ENCODE measurements at places on chromosomes 2 and 18.
A peak's percentile ranks its signal among the peaks of the same experiment; 100 is the strongest.

DNA sequence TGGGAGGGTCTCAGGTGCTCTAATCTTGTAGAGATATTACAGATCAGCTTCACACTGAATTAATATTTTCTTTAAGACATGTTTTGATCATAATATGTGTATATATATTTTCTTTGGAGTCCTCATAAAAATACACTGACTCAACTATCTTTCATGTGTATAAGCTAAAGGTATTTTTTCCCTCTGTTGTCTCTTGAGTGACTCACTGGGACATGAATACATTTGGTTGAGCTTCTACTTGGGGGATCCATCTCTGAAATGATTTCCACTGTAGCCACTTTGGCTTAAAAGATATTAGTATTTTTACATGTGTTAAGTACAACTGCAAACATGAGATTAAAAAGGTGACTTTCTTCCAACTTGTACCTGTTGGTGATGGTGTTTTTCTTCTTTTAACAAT lies 140.8 kb downstream of the TTN start:
- no peak for DNase-seq

- no peak for DNase-seq
Measured at GRCh38 chr18:41645589-41646360, 309.3 kb upstream of the PIK3C3 start.

DNA sequence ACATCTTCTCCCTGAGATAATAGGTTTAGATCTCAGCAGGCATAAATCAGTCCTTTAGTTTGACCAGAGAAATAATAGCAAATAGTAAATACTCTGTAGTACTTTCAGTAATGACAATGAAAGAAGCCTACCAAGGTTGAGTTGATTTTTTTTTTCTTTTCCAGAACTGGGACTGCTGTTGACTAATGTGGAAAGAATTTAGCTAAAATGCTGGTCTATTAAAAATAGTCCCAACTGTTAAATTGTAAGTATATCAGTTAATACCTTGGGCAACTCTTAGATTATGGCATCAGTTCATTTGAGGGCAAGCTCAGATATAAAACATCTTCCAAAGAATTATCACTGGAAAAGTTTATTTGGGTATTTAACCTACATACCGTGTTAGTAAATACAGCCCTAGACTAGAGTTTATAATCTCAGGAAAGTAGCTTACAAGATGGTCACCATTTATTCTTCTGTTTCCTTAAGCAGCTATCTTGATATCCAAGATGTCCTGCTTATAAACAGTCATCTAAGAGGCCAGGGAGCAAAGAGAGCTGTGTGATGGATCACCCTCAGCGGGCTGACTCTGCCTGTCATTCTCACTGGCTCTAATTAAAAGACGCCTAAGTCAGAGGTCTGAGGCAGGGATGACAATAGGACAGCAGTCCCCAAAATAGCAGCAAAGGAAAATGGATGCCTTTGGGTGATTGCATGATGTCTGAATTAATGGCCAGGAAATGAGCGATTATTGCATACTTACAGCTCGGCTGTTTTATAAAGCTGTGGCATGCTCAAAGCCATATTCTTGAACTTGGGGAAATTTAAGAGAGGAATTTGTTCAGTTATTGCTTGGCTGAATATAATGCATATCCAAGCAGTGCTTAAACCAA lies 121.3 kb downstream of the MTX2 start:
- no peak for DNase-seq

GRCh38 chr2:156903335-156903734 lies 354.2 kb upstream of the GALNT5 start:
- DNase-seq = no peak

- no peak for DNase-seq
Measured at GRCh38 chr2:223101340-223102039, 49.5 kb downstream of the KCNE4 start.

- DNase-seq = no peak
Measured at GRCh38 chr18:47801817-47802216, 128.6 kb downstream of the SMAD2 start.

DNA sequence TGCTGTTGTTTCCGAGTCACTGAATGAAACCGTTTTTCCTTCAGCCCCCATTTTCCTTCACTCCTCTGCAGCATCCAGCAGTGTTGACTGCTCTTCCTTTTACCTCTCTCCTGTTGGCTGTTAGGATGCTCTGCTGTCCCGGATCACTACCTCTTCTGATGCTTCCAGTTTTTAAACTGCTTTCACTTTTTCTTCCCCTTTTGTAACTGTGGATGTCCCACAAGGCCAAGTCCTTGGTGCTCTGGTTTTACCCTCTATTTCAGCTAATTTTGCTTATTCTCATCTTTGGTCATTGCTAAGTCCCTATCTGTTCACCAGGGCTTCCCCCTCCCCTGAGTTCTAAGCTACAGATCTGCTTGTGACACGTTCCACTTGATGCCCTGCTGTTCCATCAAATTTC lies 39.4 kb upstream of the MAP4K3 start:
- DNase-seq = no peak

GRCh38 chr2:132584976-132585817 lies 84.8 kb downstream of the LYPD1 start:
- DNase-seq = no peak

GRCh38 chr2:54725343-54726099 lies 2.1 kb downstream of the EML6 start:
- no peak for DNase-seq

GRCh38 chr2:220876080-220876824 lies 695.9 kb downstream of the EPHA4 start:
- DNase-seq = no peak

GRCh38 chr2:190486037-190486623 lies 48.4 kb downstream of the NEMP2 start:
- no peak for DNase-seq

- no peak for DNase-seq
Measured at GRCh38 chr18:26458526-26459232, 89.7 kb downstream of the KCTD1 start.

DNA sequence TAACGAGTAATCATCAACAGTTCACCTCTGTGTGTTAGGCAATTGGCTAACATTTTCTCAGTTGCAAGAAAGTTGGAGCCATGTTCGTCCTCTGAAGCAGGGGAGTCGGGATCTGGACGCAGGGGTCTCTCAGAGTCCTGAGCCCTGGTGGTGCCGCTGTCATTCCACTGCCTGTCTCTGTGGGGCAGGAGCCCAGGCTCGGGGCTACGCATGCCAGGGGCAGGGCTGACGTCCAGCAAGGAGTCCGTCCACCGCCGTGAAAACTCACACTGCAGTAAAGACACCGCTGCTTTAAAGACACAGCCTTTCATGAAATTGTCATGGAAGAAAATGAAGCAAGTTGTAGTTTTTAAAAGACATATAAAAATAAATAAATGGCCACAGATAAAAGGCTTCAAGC lies 571.1 kb upstream of the SOX11 start:
- DNase-seq = no peak

- DNase-seq = no peak
Measured at GRCh38 chr18:76855594-76855993, 33.2 kb downstream of the ZNF236 start.

GRCh38 chr2:96888072-96889011 lies 18.5 kb upstream of the SEMA4C start:
- peak; percentile 95 for DNase-seq

DNA sequence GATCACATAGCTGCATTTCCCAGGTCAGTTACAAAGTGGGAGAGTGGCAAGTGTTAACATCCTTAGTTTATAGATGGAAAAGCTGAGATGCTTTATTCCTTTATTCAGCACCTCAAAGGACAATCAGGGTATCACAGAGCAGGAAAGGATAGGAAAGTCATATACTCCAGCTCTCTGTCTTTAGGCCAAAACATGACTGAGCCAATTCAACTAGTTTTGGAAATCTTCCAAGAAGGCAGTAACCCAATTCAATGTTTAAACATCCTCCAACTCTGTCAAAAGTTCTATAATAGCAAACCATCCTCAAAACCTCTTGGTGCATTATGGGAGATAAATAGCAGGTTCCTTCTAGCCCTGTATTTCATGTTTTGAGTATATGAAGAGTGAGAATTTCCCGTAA lies 25.2 kb downstream of the CASP8 start:
- DNase-seq = no peak

- DNase-seq = no peak
Measured at GRCh38 chr2:226969417-226970080, 133.7 kb downstream of the RHBDD1 start.

- no peak for DNase-seq
Measured at GRCh38 chr18:60865801-60866200, 467.4 kb upstream of the CDH20 start.

- DNase-seq = peak; percentile 7
Measured at GRCh38 chr2:60641811-60642788, 88.6 kb upstream of the BCL11A start.

DNA sequence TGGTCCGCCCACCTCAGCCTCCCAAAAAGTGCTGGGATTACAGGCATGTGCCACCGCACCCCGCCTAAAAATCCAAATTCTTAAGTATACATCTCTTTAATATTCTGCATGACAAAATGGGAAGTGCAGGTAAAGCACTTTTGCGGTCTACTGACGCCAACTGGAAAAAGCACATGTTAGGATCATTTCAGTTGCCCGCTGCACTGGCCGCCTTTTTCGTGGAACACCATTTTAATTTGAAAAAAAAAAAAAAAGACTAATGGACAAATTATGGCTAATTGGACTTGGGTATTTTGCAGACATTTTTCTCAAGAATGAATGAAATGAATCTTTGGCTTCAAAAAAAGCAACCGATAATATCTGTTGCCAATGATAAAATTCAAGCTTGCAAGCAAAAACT lies 129.3 kb upstream of the GPC1 start:
- DNase-seq = no peak

DNA sequence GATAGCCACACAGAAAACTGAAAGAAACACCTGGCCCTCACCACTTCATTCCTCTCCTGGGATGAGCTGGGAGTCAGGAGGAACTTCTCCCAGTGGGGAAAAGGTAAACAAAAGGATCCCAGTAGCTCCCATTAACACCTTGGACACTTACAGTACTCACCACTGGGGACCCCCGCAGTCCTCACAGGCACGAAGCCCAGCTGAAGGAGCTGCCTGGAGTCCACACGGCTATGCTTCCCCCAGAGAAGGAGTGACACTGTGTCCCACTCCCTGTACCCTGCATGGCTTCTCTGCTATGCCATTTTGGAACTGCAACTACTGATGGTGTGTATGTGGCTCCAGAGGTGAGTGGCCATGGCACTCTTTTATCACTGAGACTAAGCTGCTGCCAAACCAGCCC lies 1565.1 kb downstream of the LRP1B start:
- no peak for DNase-seq

- no peak for DNase-seq
Measured at GRCh38 chr2:203040966-203041521, 26.4 kb downstream of the NBEAL1 start.

- no peak for DNase-seq
Measured at GRCh38 chr2:203786549-203787351, 80.3 kb downstream of the CD28 start.

DNA sequence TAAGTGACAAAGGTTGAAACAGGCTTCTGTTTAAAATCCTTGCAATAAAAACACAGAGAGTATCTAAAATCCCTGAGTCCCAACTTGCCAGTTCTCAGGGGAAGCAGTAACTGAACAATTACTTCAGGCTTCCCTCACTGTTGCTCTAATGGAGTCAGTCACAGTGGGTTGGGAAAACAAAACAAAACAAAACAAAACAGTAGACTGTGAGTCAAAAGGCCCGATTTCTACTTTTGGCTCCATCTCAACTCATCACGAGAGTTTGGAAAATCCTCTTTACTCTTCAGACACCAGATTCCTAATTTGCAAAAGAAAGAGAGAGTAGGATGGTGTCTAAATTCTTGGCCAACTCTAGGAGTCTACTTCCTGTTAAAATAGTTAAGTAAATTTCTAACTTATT lies 1.1 kb downstream of the FSHR start:
- DNase-seq = no peak

All from prostate gland (tissue), 2 donors.